ENCODE measurements at places on chromosomes 11 and 22.

GRCh38 chr11:44556735-44557409, 8.6 kb upstream of the CD82 start:
- DNase-seq = peak; percentile 54

- DNase-seq = no peak
Measured at GRCh38 chr11:121625777-121626506, 173.2 kb upstream of the SORL1-AS1 start.

GRCh38 chr11:10502770-10503169, 38.2 kb downstream of the RNF141 start:
- DNase-seq = no peak

DNA sequence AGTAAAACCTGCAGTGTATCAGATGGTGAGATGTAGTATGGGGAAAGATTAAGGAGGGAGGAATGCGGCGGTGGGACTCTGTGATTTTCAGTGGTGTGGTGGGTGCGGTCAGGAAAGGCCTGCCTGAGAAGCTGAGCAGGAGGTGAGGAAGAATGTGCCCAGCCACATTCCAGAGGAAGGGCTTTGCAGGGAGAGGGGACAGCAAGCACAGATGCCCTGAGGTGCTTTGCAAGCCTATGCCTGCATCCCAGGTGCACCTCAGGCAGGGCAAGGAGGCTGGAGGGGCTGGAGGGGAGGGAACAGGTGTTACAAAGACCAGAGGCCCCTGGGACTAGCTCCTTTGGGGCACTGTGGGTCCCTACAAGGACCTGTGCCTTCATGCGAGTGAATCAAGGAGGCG, 42.1 kb downstream of the MYO7A start:
- no peak for DNase-seq

GRCh38 chr11:88464528-88464927, 127.0 kb upstream of the CTSC start:
- DNase-seq = no peak

DNA sequence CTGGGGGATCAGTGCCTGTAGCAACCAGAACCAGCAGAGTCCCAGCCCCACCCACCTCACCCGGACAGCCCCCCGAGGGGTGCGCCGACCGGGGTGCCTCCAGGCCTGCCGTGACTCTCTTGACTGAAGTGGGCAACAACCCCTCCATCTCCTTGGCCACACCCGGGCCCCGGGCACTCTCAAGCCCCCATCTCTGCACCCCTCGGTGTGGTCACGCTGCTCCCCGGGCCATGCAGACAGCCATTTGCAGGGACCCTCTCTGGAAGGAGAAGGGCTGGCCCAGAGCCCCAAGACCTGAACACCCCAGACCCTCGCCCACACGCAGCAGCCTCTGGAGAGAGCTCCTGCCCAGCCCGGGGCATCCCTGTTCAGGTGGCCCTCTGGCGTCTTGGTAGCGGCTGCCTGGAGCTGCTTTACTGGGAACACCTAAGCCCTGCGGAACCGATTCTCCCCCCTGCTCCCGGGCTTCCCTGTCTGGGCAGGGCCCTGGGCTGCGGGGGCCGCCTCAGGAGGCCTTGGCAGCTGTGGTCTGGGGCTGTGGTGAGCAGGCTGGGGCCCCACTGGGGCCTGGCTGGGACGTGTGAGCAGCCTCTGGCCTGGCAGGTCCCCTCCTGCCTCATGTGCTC, 84.9 kb downstream of the WNT7B start:
- no peak for DNase-seq

GRCh38 chr22:19990188-19990587, 26.4 kb downstream of the ARVCF start:
- no peak for DNase-seq

DNA sequence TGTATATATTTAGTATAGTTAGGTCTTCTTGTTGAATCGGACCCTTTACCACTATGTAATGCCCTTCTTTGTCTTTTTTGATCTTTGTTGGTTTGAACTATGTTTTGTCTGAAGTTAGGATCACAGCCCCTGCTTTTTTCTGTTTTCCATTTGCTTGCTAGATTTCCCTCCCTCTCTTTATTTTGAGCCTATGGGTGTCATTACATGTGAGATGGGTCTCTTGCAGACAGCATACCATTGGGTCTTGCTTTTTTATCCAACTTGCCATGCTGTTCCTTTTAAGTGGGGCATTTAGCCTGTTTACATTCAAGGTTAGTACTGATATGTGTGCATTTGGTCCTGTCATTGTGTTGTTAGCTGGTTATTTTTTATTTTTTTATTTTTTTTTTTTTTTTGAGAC, 224.6 kb downstream of the INSC start:
- no peak for DNase-seq

- DNase-seq = no peak
Measured at GRCh38 chr11:35347173-35347878, 72.0 kb downstream of the SLC1A2 start.

DNA sequence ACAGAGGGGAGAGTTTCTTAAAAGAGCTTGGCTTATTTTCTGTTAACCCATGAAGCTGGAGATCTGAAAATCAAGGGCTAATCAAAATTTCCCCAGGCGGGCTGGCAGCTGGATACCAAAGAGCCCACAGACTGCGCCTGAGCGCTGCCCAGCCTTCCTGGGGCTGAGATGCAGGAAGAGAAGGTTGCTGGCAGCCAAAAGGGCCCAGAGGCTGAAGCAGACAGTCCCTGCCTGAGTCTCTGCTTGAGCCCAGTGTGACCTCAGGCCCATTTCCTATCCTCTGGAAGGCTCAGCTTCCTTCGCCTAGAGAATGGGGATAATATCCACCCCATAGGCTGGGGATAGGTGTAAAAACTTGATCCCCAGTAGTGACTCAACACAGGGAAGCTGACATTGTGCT, 49.1 kb downstream of the ARRB1 start:
- DNase-seq = no peak

GRCh38 chr22:49238181-49239141, 589.2 kb downstream of the BRD1 start:
- DNase-seq = no peak

DNA sequence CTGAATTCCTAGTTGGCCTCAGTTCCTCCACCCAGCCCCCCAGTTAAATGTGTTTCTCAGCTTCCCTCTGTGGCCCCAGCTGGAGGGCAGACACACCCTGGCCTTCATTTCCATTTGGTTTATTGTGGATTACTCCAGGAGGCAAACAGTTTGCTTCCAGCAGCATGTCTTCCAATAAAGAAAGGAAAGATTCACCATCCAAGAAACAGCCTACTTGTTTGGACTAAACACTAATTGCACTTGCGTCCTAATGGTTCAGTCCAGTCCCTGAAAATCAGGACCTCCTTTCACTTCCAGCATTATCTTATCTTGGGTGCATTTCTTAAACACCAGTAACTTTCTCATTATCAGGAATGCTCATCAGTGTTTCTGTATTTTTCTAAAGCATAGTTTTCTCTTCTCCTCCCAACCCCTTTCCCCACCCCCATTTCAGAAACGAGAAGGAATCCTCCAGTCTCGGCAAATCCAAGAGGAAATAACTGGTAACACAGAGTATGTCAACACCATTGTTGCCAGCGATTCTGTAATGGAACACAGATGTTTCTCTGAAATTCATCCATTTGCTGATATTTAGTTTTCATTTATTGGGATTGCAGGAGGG, 130.9 kb downstream of the PARVA start:
- no peak for DNase-seq

DNA sequence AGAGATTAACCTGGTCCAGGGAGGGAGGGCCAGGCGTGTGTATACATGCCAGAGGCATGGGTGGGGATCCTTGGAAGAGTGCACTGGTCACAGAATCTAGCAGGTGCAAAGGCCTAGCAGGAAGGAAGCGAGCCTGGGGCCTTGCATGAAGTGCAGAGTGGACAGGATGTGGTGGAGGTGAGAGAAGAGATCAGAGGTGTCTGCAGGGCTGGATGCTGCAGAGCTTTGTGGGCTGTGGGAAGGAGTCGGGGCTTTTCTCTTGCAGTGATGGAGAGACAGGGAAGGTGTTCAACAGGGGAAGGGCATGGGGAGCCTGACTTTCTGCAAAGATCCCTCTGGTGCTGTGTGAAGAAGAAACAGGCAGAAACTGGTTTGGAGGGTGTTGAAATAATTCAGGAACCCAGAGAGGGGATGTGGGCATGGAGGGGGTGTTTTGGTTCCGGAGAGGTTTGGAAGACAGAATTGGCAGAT, 2.5 kb upstream of the TPST2 start:
- DNase-seq = peak; percentile 72

DNA sequence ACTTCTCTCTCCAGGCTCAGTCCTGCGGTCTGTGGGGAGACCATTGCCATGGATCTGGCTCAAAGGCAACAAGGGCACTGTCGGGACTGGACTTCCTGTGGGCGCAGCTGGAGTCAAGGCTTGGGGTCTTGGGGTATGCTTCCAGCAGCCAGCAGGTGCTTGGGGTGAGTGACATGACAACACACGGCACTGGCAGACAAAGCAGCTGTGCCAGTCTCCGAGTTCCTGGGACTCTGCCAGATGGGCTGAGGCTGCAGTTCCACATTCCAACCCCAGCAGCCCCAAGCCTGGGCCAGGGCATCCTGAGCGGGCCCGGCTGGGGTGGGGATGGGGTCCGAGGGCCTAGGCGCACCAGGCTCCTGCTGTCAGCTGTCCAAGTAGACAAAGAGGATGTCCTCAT, 12.3 kb downstream of the GUCD1 start:
- no peak for DNase-seq

- DNase-seq = no peak
Measured at GRCh38 chr22:30274437-30274812, 7.8 kb upstream of the OSM start.

DNA sequence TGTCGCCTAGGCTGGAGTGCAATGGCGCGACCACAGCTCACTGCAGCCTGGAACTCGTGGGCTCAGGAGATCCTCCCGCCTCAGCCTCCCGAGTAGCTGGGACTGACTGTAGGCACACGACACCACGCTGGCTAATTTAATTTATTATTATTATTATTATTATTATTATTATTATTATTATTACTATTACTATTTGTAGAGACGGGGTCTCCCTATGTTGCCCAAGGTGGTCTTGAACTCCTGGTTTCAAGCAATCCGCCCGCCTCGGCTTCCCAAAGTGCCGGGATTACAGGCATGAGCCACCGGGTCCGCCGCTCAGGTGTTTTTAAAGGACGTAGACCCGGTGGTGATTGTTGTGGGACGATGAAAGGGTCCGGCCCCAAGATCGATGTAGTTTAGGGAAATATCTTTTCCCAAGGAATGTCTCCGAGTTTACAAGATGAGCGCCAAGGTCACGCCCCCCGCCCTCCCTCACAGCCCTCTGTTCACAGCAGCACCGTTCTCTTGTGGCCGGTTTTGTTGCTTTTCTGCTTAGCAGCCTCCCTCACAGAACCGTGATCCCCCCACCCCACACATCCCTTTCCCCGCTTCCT, 728 bp upstream of the POGLUT3 start:
- no peak for DNase-seq

DNA sequence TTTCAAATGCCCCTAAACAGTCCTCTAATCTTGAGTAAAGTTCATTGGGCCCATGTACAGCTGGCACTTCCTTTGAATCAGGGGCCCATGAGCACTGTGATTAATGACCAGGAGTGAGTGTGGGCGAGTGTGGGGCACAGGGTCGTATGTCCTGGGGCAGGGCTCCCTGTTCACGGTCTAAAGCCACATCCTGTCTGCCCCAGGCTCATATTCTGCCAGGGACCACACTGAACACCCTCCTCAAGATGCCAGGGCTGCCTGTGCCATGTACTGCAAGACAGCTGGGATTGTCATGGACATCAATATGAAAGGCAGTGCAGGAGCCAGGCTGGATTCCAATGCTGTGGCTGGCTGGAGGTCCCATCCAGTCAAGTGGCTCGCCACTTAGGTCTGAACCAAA, 130.5 kb downstream of the KIRREL3 start:
- DNase-seq = no peak

- no peak for DNase-seq
Measured at GRCh38 chr11:92929246-92929645, 40.2 kb upstream of the MTNR1B start.

DNA sequence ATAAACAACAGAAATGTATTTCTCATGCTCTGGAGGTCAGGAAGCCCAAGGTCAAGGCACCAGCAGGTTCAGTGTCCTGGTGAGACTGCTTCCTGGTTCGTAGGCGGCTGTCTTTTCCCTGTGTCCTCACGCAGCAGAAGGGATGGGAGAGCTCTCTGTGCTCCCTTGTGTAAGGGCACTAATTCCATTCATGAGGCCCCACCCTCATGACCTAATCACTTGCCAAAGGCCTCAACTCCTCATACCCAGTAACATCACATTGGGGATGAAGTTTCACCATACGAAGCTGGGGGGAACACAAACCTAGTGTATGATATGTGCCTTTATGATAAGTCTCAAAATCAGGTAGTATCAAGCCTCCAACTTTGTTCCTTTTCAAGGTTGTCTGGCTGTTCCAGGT, 38.6 kb upstream of the PANX2 start:
- DNase-seq = no peak

- no peak for DNase-seq
Measured at GRCh38 chr11:86459002-86459385, 84.3 kb downstream of the CCDC81 start.

GRCh38 chr11:62580959-62581715, 7.4 kb upstream of the EEF1G start:
- no peak for DNase-seq

- no peak for DNase-seq
Measured at GRCh38 chr11:57224537-57224936, 12.5 kb downstream of the APLNR start.

DNA sequence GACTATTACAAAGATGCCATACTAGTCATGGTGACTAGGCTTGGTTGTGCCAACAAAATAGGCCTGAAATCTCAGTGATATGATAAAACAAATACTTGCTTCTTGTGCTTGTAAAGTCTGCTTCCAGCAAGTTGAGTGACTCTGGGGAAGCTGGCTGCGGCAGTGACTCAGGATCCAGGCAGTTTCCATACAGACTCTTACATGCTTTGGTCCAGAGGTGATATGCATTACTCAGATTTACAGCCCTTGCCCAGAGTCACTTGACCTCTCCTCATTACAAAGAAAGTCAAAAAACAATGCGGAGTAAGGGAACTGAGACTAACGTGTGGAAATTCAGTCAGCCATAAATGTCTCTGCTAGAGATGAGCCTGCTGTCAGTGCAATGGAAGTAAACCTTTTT, 387.5 kb downstream of the KCNA4 start:
- DNase-seq = no peak

DNA sequence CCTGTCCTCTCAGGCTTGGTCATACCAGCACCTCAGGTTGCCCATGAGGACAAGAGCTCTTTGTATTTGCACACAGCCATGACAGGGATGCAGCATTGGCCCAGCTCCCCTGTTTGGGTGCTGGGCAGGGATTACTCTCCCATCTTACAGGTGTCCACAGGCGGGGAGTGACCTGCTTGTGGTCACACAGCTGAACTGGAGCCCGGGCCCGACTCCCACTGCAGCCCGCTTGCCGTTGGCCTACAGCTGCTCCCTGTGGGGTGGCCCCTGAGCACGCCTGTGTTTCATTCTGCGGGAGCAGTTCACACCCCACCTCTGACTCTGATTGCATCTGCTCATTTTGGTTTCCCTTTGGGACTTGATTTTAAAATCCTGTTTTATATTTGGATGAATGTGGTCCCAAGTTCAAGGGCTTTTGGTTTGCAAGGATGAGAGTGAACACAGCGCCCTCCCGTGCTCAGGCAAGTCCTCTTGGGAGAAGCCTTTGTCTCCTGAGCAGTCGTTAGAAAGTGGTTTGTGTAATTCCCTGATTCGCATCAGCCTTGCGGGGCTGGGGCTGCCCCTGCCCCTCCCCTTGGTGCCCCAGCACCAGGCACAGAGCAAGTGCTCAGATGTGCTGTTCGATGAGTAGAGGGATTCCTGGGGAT, 9.3 kb downstream of the PICK1 start:
- DNase-seq = no peak

- DNase-seq = no peak
Measured at GRCh38 chr11:12077535-12078280, 32.7 kb upstream of the MICAL2 start.

- no peak for DNase-seq
Measured at GRCh38 chr11:69509846-69510390, 28.5 kb downstream of the LINC01488 start.

- no peak for DNase-seq
Measured at GRCh38 chr22:45908961-45909360, 68.0 kb downstream of the WNT7B start.

Data from CD8-positive, alpha-beta T cell (primary cell).